Left cardiac atrium (tissue), 4 donors: ENCODE measurements at places on chromosomes 4 and X. TPM values are rescaled to one million over a fixed set of nuclear protein-coding genes. Genes with fewer than 3 reads are reported as not detected.

DNA sequence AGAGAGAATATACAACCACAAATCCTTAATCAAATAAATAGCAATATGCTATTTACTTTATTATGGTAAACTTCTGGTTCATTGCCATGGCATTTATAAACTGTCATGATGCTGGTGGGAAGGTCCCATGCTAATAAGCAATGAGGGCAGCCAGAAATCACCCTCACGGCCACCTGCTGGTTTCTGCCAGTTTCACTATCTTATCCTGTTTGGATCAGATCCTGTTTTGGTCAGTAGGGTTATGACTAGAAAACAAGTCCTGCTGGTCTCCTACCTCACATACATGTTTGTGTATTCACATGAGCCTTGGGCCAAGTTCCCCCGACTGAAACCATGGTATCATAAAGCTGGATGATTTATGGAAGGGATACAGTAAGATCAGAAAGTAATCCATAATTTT lies 28.1 kb downstream of the XAGE5 start:
- no peak for DNase-seq

DNA sequence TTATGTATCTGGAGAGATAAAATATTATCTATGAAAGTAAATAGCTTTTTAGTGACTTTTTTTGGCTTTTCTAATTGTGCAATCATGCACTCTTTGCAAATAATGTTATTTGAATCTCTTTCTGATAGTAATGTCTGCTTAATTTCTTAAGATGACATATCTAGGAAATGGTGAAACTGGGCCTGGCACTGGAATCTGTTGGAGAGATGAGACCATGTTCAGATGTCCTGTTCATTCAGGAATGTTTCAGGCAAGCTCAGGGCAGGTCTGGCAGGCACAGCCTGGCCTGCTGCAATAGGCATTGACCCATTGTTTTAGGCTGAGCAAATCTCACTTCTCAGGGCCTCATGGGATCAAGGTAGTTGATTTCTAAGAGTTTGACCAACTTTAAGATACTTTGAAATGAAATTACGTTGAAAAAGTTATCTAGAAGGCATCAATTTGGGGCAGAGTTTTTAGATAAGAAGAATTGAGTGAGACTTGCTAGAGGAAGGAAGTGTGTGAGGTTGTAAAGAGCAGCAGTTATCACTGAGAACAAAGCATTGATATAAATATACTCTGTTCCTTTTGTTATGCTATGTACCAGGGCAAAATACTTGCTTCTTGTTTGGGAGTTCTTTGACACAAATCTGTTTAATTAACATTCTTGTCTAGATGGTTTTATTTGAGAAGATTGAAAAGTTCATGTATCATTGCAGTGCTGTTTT lies 133.0 kb upstream of the LEF1 start:
- DNase-seq = no peak

GRCh38 chr4:1381944-1382541 lies 24.2 kb downstream of the NKX1-1 start:
- peak; percentile 8 for DNase-seq

- DNase-seq = no peak
Measured at GRCh38 chr4:77989968-77990367, 67.2 kb upstream of the FRAS1 start.

- DNase-seq = no peak
Measured at GRCh38 chr4:73451404-73451803, 15.4 kb downstream of the AFP start.

DNA sequence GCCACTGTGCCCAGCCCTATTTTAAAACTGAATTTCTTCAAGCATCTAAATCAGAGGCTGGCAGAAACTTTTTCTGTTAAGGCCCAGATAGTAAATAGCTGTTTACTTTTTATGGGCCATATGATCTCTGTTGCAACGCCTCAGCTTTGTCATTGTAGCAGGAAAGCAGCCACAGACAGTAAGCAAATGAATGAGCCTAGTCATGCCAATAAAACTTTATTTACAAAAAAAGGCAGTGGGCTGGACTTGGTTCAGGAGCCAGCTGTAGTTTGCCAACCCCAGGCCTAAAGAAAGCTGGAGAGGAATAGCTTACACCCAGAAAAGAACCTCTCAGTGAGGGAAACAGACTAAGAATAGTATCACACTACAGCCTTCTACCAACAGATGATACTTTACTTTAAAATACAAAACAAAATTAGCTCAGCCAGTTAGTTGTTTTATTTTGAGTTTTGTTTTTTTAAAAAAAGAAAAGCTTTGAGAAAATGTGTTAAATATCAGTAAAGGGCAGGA lies 25.5 kb downstream of the CHST7 start:
- DNase-seq = no peak

DNA sequence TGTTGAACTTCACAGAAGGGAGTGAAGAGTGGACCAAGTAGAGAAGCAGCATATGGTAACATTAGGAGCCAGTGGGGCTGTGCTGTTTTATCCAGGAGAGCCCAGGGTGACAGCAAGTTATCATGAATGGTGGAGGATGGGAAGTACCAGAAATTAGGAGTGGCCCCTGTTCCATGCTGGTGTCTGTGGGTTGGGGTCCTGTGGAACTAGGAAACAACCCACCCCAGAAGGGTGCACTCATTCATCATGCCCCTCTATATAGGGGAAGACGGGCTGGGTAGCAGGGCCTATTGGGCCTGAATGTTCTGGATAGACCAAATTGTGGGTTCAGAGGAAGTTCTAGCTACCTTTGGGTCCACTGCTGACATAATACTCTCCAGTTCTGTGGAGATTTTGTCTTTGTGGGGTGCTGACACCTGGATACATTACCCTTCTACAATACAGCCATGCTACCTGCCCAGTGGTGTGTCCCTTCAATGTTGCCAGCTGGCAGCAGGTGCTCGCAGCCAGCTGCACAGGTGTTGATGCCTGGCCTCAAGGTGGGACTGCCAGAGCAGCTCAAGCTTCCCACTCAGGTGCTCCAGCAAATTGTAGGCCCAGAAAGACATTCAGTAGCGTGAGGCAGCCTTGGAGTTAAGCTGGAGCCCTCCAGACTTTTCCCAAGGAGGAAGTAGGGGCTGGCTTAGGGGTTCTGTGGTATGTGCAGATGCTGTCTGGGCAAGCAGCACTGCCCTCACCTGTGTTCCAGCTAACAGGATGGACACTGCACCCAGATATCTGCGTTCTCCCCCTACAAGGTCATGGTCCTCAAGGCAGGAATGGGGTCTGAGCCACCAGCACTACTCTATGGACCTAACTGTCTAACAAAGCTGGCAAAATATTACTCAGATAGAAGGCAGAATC lies 106.5 kb downstream of the NHSL2 start:
- DNase-seq = no peak

DNA sequence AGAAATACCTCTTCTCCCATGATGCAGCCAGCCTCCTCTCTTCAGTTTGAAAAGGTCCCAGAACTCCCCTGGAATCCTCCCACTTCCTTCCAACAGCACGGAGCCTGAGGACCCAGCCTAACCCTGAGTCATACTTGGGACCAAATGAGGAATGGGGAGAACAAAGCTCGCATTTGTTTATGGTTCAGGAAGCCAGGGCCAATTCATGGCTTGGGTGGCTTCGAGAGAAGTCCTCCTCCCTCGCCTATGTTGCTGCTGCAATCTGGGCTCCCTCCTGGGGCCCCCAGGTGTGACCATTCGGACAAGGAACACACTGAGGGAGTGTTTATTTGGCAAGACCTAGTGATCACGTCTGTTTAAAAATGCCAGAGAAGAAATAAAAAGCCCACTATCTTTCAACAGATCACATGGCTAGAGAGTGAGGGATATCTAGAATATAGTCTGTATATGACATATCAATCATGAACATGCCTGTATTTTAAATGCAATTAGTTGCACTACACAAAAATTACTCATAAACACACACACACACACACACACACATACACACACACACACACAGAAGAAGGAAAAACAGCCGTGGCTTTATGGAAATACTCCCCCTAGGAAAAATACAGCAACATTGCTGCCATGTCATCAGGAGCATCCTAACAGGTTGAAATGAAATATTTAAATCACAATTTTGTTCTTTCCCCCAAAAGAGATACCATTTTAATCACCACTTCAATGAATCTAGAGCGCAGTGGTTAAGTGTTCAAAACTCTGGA lies 155.7 kb upstream of the MAP3K15 start:
- peak; percentile 43 for DNase-seq

GRCh38 chr4:144647095-144647561 lies 1.2 kb downstream of the HHIP start:
- no peak for DNase-seq

DNA sequence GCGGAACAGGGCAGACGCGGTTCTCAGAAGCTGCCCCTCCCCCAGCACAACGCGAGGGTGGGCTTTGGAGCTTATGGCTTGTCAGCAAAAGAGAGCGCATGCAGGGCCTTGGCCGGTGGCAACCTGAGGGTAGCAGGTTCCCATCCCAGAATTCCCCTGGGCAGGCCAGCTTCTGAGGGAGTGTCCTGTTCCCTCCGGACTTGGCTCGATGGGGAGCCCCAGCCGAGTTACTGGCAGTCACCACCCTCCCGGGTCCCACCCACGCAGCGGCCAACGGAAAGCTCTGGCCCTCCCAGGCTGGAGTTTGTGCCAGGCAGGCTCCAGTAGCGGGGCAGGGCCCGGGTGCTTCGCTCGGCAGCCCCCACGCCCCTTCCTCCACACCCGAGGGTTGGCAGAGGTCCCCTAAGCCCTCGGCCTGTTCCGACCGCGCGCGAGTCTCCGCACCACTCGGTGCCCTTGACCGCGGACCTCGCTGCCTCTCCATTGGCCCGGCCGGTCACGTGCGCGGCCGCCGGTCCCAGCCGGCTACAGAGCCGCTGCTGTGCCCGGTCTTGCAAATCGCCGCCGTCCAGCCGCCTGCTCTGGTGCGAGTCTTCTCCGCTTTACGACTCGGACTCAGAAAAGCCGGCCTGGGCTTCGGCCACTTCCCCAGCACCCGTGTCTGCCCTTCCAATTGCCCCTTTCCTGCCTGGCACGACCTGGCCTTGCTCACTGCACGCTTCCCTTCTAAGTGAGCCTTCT lies 20.9 kb upstream of the MTM1 start:
- DNase-seq = peak; percentile 85

- no peak for DNase-seq
Measured at GRCh38 chrX:129800186-129800585, 20.4 kb downstream of the SASH3 start.

- DNase-seq = peak; percentile 51
Measured at GRCh38 chr4:7985891-7986441, 46.3 kb upstream of the AFAP1 start.

DNA sequence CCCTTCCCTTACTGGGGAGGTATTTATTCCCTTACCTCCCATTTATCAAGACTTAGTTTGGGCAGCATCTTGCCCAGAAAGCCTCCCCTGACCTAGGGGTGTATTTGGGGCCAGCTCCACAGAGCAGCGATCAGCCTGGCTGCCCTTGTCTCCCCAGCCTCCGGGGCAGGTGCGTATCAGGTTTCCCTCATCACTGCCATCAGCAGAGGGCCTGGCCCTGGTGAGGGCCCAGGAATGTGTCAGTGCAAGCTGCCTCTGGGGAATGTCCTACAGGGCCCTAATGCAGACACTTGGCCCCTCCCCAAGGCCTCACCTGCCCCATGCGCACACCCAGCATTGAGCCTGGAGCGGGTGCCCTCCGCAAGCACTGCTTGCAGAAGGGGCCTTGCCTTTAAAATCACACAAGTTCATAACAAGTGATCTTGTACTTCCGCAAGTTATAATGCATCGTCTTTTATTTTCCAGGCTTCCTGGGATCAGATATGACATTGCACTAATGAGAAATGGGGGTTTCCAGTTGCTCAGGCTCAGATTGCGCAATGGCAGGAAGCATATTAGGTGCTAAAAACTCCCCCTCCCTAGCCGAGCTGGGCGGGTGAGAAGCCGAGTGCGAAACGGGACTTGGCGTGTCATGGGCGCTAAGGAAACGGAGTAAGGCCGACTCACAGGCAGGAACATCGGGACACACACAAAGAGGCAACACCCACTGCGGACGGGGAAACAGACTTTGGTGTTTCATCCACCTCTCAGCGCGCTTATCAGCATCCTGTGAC lies 25.4 kb upstream of the AFAP1 start:
- peak; percentile 59 for DNase-seq

- DNase-seq = no peak
Measured at GRCh38 chr4:38107818-38108217, 147.6 kb downstream of the PTTG2 start.

- peak; percentile 45 for DNase-seq
Measured at GRCh38 chrX:3518870-3519269, 172.4 kb upstream of the MXRA5 start.

- no peak for DNase-seq
Measured at GRCh38 chrX:3393581-3394111, 47.2 kb upstream of the MXRA5 start.

GRCh38 chr4:76740192-76740591 lies 157.8 kb downstream of the SOWAHB start:
- no peak for DNase-seq

GRCh38 chrX:34299451-34299967 lies 167.4 kb upstream of the FAM47A start:
- DNase-seq = no peak

- DNase-seq = no peak
Measured at GRCh38 chr4:86403575-86403974, 43.7 kb upstream of the MAPK10 start.

The ZMYM3 gene
- 13.6 TPM for total RNA-seq

The PDE6B gene
- total RNA-seq = 5.2 TPM

The CXCL8 gene
- 3.1 TPM for total RNA-seq

The RTL9 gene
- total RNA-seq = 0.63 TPM

The IL2RG gene
- total RNA-seq = 1.8 TPM

The S100P gene
- 0.38 TPM for total RNA-seq

The PROM1 gene
- 5.8 TPM for total RNA-seq

The PDGFRA gene
- 57.4 TPM for total RNA-seq

The SPOCK3 gene
- total RNA-seq = not detected

The FABP2 gene
- not detected for total RNA-seq

The SUPT20HL2 gene
- not detected for total RNA-seq
